GM13977 (cell line): ENCODE measurements at places on chromosomes 12 and 14.

GRCh38 chr14:106790189-106791036 is 1264.0 kb downstream of the TMEM121 start:
- peak; percentile 69 for DNase-seq

- DNase-seq, result no peak
Measured at GRCh38 chr14:77177702-77178101, 3.9 kb upstream of the TMEM63C start.

DNA sequence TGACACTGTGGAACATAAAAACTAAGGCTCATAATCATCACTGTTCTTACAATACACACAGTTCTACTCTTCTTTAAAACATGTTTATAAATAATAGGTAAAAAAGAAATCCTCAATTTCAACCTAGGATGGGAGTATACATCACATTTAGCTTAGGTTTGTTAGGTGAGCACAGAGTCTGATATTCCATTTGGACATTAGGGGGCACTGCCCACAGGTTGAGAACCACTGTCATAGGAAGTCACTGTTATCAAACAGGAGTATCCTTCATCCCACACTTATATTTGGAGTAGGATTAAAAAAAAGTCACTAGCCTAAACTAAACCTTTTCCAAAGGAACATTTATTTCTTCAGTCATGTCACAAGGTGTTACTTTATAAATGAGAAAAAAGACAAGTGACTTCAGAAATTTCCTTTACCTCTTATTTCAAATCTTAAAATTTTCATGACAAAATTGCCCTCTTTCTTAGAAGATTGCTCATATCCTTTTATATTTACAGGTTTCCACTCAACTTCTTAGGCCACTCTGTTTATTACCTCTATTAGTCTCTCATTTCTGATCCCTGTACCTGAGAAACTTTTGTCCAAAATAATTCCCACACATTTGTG is 240.6 kb downstream of the CPNE8 start:
- no peak for DNase-seq

GRCh38 chr12:20946732-20947131 is 136.2 kb downstream of the SLCO1B3 start:
- DNase-seq, result peak; percentile 2

DNA sequence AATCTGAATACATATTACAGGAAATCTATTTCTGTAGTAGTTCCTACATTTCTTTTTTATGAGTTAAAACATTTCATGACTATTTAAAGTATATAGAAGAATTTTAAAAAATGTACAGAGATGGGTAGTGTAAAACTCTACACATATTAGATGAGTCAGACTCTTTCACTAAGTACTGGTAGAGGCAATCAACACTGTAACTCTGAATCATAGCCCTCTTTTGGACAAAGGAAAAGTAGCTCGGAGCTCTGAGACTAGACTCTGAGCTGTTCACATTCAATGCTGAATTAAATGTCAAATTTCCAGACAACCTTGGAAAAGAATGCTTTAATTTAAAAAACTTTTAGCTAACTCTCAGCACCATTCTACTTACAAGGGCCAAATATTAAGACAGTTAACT is 3.4 kb downstream of the PTCSC3 start:
- no peak for DNase-seq

DNA sequence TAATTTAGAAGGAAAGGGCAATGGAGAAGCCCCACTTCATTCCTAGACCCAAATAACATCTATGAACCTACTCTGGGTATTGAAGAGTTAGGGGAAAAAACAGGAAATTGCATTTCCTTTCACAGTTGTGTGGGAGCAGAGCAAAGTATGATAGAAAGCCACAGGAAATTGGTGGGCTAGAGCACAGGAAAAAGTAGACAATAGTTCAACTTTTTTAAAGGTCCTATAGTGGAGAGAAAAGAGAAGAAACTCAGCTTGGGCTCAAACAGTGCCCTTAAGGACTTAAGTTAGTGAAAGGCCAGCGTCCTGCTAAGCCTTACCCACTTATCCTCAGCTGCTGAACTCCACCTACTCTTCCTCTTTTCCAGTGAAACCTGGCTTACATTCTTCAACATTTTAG is 258.1 kb downstream of the DPY19L2 start:
- DNase-seq, result no peak

- DNase-seq, result no peak
Measured at GRCh38 chr14:54474232-54474793, 14.5 kb downstream of the GMFB start.

DNA sequence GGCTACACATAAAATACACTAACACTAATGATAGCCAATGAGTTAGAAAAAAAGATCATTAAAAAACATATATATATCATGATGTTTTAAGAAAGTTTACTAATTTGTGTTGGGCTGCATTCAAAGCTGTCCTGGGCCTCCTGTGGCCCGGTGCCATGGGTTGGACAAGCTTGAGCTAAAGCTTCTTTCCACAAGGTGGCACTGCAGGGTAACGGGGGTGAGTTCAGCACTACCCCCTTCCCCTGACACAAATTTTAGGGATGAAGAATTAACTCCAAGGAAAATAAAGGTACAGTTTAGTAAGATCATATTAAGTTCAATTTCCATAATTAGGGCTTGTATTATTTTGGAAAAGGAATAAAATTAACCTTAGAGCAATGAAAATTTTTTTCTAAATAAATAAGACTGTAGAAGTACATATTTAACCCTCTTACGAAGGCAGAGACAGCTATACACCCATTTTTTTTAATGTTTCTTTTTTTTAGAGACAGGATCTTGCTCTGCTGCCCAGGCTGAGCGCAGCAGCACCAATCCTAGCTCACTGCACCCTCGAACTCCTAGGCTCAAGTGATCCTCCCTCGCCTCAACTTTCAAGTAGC is 38.9 kb downstream of the PPP1R13B start:
- DNase-seq, result peak; percentile 49

GRCh38 chr12:132085291-132085635 is 58.9 kb downstream of the DDX51 start:
- DNase-seq, result no peak

- DNase-seq, result no peak
Measured at GRCh38 chr12:54879150-54879549, 24.8 kb downstream of the MUCL1 start.

GRCh38 chr12:28369483-28369882 is 179.2 kb downstream of the CCDC91 start:
- no peak for DNase-seq
